ENCODE measurements at places on chromosomes 11 and 22. TPM values are rescaled to one million over a fixed set of nuclear protein-coding genes. Genes with fewer than 3 reads are reported as not detected.
A peak's percentile ranks its signal among the peaks of the same experiment; 100 is the strongest.

DNA sequence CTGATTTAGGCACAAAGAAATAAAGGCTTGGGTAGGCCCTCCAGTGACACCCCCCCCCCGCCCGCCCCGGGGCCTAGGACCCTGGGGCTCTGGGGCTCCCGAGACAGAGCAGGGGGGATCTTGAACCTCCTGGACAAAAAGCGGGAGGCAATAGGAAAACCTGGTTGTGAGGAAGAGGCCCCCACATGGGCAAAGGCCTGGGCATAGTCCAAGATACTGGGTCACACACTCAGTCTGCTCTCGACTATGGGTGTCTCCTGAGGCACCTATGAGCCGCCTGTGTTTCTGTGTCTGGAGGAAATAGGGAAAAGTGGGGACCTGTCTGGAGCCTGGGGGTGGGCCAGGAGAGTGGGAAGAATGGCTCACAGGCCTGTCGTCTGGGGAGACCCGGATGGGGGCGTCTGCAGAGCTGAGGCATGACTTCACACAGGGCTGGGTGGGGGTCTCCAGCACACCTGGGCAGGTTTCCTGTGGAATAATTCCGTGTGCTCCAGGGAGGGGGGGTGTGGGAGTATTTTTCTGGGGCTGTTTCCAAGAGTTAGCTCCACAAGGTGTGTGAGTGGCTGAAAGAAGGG lies 2.4 kb upstream of the MN1 start:
- DNase-seq: no peak

DNA sequence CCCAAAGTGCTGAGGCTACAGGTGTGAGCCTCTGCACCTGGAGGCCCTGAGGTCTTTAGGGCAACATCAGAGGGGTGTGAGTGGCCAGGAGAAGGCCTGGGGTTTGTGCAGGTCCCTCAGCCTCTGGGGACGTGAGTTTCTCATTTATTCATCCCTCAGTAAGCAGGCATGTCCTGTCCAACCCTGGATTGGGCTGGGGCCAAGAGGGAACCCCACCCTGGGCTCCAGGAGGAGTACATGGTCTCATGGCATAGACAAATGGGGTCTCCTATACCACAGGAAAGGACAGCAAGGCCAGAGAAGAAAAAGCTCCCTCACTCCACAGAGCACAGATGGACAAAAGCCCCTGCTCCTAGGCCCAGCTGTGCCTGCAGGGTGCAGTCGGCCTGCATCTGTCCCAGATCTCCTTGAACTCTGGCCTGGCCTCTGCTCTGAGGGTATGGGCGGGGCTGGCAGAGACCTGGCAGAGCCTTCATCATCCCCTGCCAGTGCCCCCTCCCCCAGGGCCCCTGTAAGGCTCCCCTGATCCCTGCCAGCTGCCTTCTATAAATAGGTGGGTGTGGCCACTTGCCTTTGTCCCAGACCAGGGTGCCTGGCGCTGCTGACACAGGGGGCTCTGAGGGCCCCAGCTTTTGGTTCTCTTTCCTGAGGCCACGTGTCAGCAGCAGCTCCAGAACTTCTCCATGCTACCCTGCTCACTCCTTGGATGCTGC lies 34.6 kb downstream of the A4GALT start:
- no peak for DNase-seq

GRCh38 chr11:12728417-12728816 lies 54.2 kb downstream of the TEAD1 start:
- DNase-seq: no peak

- DNase-seq: no peak
Observed at GRCh38 chr11:109747839-109748238, 325.8 kb downstream of the C11orf87 start.

DNA sequence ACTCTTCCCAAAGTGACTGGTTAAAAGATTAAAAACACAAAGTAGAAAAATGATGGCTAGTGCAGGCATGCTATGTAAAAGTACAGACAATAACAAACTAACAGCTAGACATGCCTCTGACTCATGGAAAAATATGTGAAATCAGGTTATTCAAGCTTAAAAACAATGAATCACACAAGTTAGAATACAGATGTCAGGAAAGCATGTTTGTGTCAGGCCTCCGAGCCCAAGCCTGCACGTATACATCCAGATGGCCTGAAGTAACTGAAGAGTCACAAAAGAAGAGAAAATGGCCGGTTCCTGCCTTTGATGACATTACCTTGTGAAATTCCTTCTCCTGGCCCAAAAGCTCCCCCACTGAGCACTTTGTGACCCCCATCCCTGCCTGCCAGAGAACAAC lies 110.1 kb downstream of the NOX4 start:
- DNase-seq: peak; percentile 59

Gene APOBEC3H
- total RNA-seq: not detected

- DNase-seq: no peak
Observed at GRCh38 chr11:3614742-3615171, 27.0 kb downstream of the ART5 start.

DNA sequence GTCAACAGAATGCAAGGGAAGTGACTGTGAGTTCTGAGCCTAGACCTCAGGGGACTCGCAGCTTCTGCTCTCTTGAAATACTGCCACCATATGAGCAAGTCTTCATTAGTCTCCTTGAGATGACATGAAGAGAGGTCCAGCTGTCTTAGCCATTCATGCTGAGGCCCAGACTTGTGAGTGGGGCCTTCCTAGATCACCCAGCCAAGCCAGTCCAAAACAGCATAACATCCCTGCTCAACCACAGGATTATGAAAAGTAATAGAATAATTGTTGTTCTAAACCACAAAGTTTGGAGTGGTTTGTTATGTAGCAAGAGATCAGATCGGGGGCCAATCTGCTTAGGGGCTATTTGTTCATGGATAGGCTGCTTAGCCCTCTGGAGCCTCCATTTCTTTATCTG lies 54.9 kb upstream of the HTATIP2 start:
- no peak for DNase-seq

Gene MGAT3
- total RNA-seq: 4.2 TPM

- DNase-seq: no peak
Observed at GRCh38 chr22:44329179-44329796, 16.5 kb upstream of the SHISAL1 start.

GRCh38 chr22:33119044-33119443 lies 60.9 kb upstream of the SYN3 start:
- DNase-seq: no peak

Gene TMEM191B
- not detected for total RNA-seq

Gene MRGPRD
- total RNA-seq: not detected

GRCh38 chr11:66686100-66686785 lies 8.6 kb upstream of the RBM4B start:
- DNase-seq: peak; percentile 45

All from urinary bladder (tissue), 4 donors.